ENCODE measurements at places on chromosomes 6 and 20. TPM values are rescaled to one million over a fixed set of nuclear protein-coding genes. Genes with fewer than 3 reads are reported as not detected.

DNA sequence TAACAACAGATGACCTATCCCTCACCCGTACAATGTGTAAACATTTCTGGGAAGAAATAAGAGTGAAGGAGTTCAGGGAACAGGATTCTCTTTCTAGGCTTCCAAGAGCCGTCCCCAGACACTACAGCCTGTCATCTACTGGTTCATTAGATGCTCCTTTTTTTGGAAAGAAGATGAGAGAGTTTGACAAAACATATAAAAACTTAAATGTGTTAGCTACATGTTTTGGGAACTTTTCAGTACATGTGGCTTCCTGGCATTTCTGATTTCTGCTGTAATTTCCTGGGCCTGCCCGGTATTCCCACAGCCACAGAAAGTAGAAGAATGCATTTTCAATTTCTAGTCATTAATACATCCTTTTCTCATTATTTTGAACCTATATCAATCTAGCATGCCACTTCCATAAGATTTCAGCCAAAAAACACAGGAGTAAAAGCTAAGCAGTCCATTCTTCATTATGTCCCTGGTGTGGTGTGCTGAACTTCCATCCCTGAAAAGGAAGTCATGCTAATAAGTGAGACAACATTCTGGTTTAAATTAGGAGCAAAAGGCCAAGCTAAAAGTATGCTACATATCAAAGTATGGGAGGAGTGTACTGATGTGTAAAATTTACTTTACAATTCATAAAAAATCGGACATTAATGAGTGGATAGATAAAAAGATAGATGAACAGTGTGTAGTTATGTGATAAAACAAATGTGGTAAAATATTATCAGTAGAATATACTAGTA lies 198.2 kb downstream of the WDR27 start:
- DNase-seq = no peak

- no peak for DNase-seq
These were observed 91.1 kb upstream of the THBS2 start for GRCh38 chr6:169344750-169345065.

GRCh38 chr6:74607934-74608333 lies 597.9 kb downstream of the COL12A1 start:
- DNase-seq = no peak

- no peak for DNase-seq
These were observed 69.7 kb downstream of the EPB41L2 start for GRCh38 chr6:130993292-130993765.

GRCh38 chr20:21129861-21130260 lies 4.0 kb downstream of the KIZ start:
- DNase-seq = no peak

GRCh38 chr20:32462900-32463641 lies 104.9 kb downstream of the ASXL1 start:
- no peak for DNase-seq

- DNase-seq = no peak
These were observed 12.3 kb upstream of the ASF1A start for GRCh38 chr6:118881440-118882313.

The LINC00237 gene
- total RNA-seq = not detected

The RNF182 gene
- total RNA-seq = not detected

The CYP21A2 gene
- total RNA-seq = 0.12 TPM

The NKX2-4 gene
- total RNA-seq = not detected
